Iris pigment epithelial cell (primary cell): ENCODE measurements at places on chromosomes 1 and 21.

- peak; percentile 88 for DNase-seq
Measured at GRCh38 chr1:183163316-183163715, 22.7 kb upstream of the LAMC2 start.

- DNase-seq = no peak
Measured at GRCh38 chr21:21179619-21180298, 181.6 kb downstream of the NCAM2 start.

DNA sequence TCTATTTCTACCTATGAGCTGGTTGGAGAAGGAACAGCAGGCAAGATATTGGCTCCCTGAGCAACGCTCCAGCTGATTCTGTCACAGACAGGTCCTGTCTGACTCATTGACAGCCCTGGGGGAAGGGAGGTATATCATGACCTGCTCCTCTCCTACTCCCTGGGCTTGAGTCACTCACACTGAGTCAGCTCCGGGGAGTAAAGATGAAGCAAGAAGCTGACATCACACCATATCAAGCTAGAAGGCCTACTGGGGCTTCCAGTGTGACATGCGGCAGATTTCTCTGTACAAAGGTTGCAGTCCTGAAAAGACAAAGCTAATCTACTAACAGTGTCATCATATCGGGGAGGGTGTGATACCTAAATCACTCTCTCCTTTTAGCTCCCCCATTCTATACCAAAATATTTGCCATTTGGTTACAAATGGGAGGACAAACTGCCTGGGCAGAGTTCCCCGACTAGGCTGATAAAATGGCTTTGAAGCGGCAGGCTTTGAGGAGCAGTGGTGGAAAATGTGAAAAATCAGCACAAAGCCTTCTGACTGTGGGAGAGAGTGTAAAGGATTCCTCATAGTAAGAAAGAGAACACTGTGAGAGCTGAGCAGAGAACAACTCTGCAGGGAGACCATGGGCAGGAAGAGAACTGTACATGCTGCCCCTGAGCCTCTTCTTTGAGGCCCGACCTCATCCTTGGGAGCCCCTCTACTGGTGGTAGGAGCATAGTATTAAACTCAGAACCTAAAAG, 15.5 kb downstream of the PI4KB start:
- peak; percentile 100 for DNase-seq

- no peak for DNase-seq
Measured at GRCh38 chr1:235015291-235015985, 113.2 kb downstream of the TOMM20 start.

DNA sequence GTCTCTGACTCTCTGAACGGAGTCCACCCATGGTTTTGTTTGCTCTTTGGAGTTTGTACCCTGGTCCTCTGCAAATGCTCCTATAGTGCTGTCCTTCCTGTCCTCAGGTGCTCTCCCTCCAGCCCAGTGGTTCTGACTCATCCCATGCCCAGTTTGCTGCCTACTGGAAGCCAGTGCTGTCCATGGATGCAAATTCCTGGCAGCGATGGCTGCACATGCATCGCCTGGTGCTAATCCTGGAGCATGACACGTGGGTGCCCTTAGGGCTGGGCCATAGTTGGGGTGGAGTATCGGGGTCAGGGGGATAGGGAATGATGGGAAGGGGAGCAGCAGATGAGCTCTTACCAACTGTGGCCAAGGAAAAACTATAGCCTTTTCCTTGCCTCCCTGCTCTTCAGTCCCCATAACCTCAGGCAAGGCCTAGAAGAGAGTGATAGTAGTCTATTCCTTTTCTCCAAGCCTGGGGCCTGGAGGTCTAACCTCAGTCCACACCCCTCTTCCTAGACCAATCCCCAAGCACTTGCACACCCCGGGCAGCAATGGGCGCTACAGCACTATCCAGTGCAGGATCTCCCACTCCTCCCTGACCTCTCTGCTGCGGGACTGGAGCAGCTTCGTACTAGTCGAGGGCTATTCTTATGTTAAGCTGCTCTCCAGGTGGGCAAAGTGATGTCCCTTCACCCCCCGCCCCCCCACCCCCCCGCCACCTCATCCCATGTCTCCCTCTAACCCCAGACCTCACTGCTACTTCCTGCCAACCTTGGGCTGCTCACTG, 31.6 kb downstream of the HYI start:
- no peak for DNase-seq

DNA sequence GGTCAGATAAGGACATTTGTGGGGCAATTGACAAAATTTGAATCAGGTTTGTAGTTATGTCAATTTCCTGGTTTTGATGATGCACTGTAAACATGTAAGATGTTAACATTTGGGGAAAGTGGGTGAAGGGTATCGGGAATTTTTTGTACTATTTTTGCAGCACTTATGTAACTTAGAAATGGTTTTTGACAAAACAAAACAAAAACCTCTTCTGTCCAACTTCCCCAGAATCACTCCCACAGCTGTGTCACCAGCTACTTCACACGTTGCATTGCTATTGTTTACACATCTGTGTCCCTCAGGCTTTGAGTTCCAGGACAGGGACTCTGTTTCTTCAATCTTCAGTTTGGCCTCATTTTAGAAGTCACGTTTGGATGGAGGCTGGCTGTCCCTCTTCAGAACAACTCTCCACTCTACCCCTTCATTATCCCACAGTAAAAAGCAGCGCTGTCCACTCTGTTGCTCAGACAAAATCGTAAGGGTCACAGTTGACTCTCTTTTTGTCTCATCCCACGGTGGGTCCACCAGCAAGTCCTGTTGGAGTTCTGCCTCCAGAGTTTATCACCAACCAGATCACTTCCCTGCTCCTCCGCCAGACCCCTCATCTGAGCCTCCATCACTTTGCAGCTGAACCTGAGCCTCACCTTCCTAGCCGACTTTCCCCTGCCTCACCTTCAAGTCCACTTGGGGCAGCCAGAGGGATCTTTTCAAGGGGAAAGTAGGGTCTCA, 63.2 kb downstream of the NENF start:
- DNase-seq = no peak

GRCh38 chr1:50976111-50976889, 6.3 kb downstream of the CDKN2C start:
- DNase-seq = no peak
